Myocyte (in vitro differentiated cells): ENCODE measurements at places on chromosomes 7 and 10. TPM values are rescaled to one million over a fixed set of nuclear protein-coding genes. Genes with fewer than 3 reads are reported as not detected.

DNA sequence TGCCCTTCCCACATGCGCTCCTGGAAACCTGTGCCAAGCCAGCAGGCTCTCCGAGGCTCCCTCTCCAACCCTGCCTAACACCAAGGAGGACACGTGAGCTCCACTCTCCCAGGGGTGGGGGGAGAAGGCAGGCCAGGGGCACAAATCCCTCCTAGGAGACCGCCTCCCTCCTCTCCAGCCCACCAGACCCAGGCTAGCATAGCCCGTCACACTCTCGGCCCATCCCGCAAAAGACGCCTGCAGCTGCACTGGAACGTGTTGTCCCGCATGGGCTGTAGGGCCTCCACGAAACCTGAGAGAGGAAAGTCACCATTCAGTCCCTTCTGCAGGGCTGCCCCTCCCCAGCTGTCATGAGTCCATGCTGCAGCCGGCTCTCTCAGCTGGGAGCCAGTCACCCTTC lies 126.3 kb downstream of the MAD1L1 start:
- no peak for DNase-seq

The TAS2R41 gene
- total RNA-seq: not detected in 2 replicates

DNA sequence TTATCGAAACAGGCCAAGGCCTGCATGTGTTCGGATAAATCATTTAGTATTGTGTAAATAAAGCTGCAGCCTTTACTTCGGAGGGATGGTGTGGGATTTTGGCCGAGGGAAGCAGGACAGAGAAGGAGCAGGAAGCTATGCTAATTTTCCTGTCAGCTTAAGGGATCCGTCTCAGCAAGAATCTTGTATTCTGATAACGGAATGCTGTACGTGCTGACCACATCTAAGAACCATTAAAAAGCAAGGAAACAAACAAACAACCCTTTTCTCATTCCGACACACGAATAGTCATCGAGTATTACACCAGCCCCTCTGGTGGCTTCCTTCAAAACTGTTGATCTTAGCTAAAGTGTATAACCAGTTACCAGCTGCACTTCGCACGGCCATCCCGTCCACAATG lies 133.2 kb upstream of the TCF7L2 start:
- DNase-seq: no peak

DNA sequence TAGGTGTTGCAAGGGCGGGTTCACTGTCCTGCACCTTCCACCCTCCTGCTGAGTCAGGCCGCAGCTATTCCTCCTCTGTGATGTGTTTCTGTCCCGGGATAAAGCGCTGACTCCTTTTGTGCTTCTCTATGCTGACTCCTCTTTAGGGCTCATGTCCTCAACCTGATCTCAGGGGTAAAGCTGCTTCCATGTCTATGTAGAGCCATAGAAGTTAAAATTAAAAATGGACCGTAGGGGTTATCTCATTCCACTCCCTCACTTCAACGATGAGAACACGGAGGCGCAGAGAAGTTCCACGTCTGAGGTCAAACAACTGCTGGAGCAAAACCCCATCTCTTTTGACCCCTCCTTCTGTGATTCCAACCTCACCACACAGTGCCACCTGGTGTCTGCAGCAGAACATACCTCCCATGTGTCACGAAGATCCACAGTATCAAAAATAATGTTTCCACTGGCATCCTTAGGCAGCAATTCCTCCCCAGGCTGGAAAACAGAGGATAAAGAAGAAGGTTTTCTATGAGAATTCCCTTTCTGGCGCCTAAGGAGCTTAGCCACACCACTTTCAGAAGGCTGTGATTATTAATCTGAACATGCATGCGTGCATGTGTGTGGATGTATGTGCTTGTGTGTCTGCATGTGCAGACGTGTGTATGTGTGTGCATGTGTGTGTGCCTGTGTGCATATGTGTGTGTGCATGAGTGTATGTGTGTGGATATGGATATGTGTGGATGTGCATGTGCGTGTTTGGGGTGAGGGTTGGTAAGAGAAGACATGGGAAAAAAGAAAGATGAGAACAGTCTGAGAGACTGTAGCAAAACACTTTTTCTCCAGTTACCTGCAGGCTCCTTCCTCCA lies 81.2 kb upstream of the UCN3 start:
- peak; percentile 77 for DNase-seq

The COX19 gene
- 11.5 and 14.8 TPM in 2 replicates for total RNA-seq

The PROSER2 gene
- total RNA-seq: 10.1 and 15.0 TPM in 2 replicates

GRCh38 chr10:80878330-80878729 lies 340.6 kb downstream of the SH2D4B start:
- DNase-seq: no peak

- peak; percentile 9 for DNase-seq
Measured at GRCh38 chr10:4595719-4596319, 230.2 kb upstream of the AKR1E2 start.

- DNase-seq: no peak
Measured at GRCh38 chr10:79166741-79167140, 98.0 kb downstream of the ZMIZ1 start.

The MYPN gene
- 119 and 131 TPM in 2 replicates for total RNA-seq

GRCh38 chr10:89813546-89813945 lies 112.2 kb downstream of the KIF20B start:
- DNase-seq: no peak

DNA sequence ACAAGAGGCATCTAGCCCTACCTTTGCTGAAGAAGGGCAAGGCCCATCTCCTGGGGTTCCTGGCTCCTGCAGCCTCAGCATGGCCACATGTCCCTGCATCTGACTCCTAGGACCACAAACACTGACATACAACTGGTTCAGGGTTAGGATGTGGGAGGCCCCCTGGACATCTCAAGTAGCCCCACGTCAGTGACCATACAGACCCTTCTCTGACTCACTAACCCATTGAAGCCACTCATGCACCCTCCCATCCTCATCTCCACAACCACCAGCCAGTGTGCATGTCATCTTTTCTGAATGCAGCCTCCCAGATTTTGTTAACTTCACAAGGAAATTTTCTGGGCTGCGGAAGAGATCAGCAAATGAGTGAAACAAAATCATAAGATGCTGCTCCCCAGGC lies 18.2 kb downstream of the TMEM176B start:
- no peak for DNase-seq
